Progenitor cell of endocrine pancreas (in vitro differentiated cells): ENCODE measurements at places on chromosomes 4 and X.

- DNase-seq: no peak
Measured at GRCh38 chr4:176376032-176376614, 56.4 kb downstream of the SPCS3 start.

- no peak for DNase-seq
Measured at GRCh38 chrX:154828016-154828408, 6.5 kb downstream of the SMIM9 start.

DNA sequence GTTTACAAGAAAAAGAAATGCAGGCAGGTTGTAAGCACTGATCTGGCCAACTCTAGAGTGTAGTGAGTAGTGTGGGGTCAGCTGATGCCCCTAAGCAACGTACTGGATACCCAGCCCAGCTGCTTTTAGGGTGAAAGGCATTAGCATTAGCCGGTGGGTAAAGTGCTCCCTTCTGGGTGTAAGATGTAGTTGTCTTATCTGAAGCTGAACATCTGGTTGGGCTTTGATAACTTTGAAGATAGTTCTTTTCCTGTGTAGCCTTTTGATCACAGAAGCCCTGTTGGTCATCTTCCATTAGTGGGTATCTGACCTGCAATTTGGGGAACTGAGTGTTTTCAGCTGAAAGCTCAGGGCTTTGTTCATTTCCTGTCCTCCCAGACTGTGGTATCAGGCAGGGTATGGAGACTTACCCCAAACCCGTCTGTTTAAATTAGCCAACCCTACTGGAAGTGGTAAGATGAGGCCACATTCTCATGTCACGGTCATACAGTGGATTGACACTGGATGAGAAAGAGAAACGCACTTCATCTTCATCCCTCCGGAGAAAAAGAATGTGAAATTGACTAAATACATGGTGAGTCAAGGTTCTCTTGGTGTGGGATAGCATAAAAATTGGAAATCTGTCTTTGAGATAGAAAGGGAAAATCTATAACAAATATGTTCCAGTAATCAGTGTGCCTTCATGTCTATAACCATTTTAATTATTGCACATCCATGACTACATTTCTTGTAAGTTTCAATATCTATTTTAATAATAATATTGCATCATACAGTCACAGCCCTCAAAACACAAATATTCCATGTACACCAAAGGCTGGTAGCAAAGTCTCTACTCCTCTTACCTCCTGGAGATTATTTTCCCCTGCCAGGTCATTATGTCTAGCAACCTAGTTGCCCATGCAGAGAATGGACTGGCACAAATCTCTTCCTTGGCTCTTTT lies 8.7 kb downstream of the RHOH start:
- no peak for DNase-seq

DNA sequence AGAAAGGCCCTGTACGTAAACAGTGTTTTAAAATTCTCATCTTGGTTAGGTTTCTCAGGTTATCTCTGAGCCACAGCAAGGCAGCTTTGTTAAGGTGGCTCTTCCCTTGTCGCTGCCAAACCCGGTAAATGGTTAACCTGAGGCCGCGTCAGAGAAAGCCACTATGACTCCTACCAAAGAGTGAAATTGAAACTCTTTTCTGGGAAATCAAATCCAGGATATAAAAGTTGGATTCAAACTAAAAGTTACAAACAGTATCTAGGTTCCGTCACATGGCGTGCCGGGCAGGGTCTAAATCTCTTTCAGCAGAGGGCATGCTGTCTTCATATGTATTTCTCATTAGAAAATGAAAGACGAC lies 433 bp downstream of the MMAA start:
- DNase-seq: no peak

- DNase-seq: no peak
Measured at GRCh38 chr4:87974856-87975462, 555 bp upstream of the SPP1 start.

- no peak for DNase-seq
Measured at GRCh38 chr4:8218371-8219031, 19.4 kb downstream of the SH3TC1 start.
